ENCODE measurements at places on chromosomes 3 and 15.
A peak's percentile ranks its signal among the peaks of the same experiment; 100 is the strongest.

DNA sequence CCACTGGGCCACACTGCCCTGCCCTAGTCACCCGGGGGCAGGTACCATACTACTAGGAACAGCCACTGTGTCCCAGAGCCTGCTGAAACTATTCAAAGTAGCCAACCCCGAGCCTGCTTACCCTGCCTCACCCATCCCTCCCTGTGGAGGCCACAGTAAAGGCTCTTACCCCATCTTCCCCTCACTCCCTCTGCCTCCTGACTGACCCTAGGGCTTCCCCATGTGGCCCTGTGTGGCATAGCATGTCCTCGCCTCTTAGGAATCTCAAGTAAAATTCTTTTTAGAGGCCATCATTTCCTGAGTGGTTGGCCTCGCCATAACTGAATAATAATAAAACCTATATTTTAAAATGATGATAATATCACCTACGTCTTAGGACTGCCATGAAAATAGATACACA lies 112.2 kb upstream of the SLC6A11 start:
- DNase-seq, result peak; percentile 28

DNA sequence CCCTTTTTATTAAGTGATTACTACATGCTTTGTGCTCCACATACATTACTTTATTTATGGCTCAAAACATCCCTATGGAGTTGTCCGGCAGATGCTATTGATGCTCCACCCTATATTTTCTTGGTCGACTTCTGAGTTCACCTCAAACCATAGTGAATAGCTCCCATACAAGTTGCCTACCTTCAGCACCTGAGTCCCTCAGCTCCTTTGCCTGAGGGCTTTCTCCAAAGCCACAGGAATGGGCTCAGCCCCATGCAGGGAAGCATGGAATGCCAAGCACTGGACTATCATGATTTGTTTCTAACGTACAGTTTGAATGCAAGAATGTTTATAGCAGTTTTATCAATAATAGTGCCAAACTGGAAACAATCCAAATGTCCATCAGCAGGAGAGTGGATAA lies 124.8 kb upstream of the TNIK start:
- DNase-seq, result no peak

GRCh38 chr3:37891227-37891626 lies 29.5 kb downstream of the CTDSPL start:
- no peak for DNase-seq

DNA sequence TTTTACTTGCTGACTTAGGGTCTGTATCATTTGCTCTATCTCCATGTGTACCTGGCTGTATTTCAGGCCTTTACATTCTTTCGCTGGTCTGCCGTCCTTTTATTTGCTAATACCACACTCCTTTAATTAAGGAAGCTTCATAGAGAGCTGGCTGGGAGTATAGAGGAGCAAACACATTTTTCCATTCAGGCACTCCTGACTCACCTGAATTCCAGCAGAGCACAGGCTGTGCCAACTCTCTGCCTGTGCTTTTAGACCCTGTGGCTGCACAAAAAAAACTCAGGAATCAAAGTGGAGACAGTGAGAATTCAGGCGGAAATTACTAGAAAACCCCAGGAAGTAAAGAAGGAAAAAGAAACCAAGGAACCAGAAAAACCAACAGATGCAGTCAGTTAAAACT lies 29.0 kb upstream of the ATP10A start:
- DNase-seq, result no peak

- no peak for DNase-seq
Observed at GRCh38 chr3:183490653-183491052, 62.2 kb upstream of the MCF2L2 start.

GRCh38 chr3:144636833-144637232 lies 665.2 kb downstream of the DIPK2A start:
- DNase-seq, result no peak

GRCh38 chr3:121817753-121818152 lies 17.1 kb downstream of the IQCB1 start:
- DNase-seq, result no peak

GRCh38 chr3:147760941-147761340 lies 351.8 kb downstream of the ZIC1 start:
- DNase-seq, result no peak

GRCh38 chr15:27820232-27820631 lies 278.9 kb downstream of the OCA2 start:
- no peak for DNase-seq

DNA sequence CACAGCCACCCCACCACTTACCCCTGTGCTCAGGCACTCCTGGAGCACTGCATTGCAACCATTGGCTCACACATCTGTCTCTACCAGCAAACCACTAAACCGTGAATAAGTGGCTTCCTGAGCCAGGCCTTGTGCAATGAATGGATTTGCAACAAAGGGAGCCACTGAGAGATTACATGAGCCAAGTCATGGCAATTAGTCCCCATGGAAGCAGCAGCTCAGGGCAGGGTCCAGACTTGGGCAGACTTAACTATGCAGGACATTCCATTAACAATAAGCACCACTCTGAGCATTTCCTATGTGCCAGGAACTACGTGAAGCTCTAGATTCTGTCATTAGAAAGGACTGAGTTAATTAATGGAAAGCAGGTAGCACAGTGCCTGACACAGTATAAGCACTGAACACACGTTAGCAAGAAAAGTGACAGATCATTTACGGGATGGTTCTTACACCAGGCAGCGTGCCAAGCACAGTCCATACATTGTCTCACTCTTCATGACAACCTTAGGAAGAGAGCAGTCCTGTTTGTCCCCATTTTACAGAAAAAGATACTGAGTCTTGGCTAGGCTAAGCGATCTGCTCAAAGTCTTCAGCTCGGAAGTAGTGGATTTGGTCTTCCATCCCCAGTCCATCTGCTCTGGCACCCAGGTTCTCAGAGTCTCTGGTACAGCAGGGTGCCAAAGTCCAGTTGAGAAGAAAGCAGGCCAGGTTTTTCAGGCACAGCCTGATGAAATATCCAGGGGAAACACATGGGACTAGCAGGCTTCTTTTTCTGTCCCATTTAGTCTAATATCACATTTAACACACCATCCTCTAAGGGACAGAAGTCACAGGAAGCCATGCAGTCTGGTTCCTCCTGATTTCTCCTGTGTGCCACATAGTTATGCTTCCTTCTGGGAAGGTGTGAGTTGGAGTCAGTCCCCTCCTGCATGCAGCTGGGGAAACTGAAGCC lies 44.1 kb downstream of the LIPC start:
- DNase-seq, result peak; percentile 98

DNA sequence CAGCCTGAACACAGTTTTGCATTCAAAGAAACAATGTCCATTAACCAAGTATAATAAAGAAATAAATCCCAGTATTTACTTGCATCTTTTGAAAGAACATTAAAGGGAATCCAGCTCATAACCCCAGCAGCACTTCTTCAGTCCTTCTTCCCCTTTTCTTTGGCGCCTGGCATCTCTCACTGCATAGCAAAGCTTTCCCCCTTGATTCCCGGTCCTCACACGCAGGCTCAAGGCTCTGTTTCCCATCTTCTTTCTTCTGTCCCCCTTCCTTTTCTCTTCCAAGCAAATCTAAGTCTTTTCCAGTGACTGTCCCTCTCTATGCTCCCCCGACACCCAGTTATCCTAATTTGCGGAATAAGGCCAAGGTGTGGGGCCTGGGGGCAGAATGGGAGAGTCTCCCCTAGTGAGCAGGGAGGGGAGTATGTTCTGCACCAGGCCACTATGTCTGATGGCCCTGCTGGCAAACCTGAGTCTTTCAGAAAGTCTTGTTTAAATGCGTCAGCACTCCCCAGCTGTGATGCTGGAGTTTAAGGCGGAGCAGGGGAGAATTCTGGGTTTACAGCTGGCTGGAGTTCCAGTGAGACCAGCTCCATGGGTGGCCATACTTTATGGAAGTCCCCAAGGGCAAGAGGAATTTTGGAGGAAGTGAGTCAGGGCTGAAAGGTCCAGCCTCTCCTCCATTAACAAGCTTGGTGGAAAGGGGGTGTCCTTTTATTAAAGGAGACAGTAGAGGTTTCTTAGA lies 42.1 kb downstream of the GOLGA6A start:
- peak; percentile 85 for DNase-seq

DNA sequence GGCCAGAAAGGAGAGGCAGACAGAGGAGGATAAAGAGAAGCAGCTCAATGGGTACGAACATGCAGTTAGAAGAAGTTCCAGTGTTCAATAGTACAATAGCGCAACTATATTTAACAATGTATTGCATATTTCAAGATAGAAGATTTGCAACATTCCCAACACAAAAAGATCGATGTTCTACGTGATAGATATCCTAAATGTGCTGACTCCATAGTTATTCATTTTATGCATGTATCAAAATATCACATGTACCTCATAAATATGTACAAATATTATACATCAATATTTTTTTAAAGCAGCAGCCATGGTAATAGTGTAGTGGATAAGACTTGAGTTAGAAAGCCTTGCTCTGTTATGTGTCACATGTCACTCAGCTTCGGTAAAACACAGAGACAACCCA lies 110.2 kb upstream of the ASB14 start:
- no peak for DNase-seq

DNA sequence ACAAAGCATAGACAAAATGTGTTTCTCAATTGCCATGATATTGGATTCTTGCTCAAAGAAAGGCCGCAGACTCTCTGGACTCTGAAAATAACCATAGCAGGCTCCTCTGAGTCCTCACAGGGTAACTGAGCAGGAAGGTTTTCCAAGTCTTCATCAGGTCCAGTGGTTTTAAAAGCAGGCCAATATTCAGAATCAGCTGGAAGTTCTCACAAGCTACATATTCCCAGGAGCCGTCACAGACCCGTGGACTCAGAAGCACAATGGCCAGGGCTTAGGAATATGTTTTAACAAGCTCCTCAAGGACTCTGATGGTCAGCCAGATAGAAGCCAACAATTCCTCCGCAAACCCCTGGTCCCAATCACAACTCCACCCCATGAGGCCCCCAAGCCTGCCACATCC lies 256.1 kb upstream of the ADAMTS9 start:
- no peak for DNase-seq

DNA sequence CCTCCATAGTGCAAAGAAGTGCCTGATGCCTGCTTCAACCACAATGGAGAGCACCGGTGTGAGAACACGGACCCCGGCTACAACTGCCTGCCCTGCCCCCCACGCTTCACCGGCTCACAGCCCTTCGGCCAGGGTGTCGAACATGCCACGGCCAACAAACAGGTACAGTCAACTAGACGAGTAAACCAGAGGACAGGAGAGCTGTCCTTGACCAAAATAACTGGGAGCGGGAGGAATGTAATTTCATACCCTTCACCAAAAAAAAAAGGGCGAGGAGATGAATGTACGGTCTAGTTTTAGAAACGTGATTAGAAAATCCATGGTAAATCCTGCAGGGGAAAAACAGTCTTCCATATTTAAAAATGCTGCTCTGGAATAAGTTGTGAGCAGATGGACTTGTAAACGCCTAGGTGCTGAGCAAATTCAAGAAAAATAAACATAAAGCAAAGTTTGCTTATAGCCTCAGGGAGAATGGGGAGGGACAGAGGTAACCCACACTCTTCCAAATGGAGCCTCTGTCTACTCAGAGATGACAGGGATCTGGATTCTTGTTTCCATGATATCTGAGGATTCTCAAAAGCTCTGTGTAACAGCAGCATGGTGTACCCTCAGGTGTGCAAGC lies 8.4 kb downstream of the THBS1 start:
- no peak for DNase-seq

DNA sequence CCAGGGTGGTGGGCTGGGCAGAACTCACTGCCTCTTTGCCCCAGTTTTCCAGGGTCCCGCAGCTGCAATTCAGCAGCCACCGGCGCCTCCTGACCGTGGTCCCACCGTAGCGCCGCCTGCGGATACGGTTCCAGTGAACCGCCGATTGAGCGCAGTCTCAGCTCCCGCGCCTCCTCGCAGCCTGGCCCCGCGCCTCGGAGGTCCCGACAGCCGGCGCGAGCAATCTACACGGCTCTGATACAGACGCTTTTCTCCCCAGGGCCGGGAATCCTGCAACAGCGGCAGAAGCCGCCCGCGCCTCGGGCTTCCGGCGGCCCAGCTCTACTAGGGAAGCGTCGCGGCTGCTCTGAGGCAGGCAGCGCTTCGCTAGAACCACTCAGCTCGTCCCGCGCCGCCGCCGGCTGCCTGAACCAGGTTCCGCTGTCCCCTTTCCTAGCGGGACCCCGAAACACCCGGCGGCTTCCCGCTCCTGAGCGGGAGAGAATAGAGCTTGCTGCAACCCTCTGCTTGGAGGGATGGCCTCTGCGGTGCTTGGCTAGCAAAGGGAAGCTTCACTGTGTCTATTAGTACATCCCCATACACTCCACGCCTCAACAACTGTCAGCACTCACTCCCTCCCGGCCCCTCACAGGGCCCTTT lies 3.1 kb downstream of the FOXL2NB start:
- DNase-seq, result no peak

DNA sequence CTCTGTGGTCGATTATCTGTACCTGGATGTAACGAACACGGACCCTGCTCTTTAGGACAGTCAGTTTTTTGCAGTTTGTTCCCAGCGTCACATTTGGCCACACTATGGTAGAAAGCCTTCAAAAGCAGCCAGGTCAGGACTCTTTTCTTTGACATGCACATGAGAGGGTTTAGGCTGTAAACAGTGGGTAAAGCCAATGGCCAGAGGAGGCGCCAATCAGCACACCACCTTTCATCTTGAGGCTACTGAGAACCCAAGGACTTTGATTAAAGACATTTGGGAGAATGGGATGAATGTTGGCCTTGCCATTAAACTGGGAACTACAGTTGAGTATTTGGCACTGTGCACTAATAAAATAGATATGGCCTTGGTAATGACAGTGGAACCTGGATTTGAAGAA lies 225.9 kb downstream of the OXSM start:
- no peak for DNase-seq

- peak; percentile 87 for DNase-seq
Observed at GRCh38 chr3:193872265-193872753, 263.6 kb upstream of the HES1 start.

- no peak for DNase-seq
Observed at GRCh38 chr15:63196842-63197241, 7.4 kb downstream of the RAB8B start.

DNA sequence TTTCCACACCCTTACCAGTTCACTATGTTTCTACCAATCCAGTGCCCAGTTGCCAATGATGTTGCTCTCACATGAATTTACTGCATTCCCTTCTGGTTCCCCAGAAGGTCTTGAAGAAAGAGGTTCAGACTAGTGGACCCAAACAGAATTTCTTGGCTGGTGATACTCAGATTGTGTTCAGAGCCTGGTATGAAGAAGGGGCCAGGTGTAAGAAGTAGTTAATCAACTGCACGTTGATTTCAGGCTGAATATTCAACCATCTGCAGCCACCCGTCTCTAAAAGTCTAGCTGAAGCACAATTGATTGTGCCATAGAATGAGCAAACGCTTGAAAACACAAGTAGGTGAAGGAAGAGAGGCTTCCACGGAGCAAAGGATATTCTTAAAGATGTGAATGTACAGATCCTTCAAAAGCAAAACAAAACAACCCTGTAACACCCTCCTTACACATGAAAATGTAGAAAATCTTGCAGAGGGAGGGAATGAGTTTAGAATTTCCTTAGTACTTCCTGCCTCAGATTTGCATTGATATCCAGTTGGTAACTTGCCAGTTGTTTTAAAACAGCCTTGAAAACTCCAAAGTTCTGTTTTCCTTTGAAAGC lies 4.7 kb downstream of the RBMS3 start:
- DNase-seq, result peak; percentile 36

- DNase-seq, result peak; percentile 49
Observed at GRCh38 chr3:161854232-161854771, 357.7 kb downstream of the OTOL1 start.

- no peak for DNase-seq
Observed at GRCh38 chr3:127025456-127025855, 42.5 kb downstream of the PLXNA1 start.
